ENCODE measurements at places on chromosomes 2 and 18.
A peak's percentile ranks its signal among the peaks of the same experiment; 100 is the strongest.

- DNase-seq: no peak
Measured at GRCh38 chr2:110735366-110735765, 3.0 kb downstream of the ACOXL start.

GRCh38 chr18:58507880-58508279, 121.0 kb downstream of the ALPK2 start:
- DNase-seq: no peak

- DNase-seq: peak; percentile 71
Measured at GRCh38 chr2:188524519-188525113, 232.9 kb downstream of the GULP1 start.

DNA sequence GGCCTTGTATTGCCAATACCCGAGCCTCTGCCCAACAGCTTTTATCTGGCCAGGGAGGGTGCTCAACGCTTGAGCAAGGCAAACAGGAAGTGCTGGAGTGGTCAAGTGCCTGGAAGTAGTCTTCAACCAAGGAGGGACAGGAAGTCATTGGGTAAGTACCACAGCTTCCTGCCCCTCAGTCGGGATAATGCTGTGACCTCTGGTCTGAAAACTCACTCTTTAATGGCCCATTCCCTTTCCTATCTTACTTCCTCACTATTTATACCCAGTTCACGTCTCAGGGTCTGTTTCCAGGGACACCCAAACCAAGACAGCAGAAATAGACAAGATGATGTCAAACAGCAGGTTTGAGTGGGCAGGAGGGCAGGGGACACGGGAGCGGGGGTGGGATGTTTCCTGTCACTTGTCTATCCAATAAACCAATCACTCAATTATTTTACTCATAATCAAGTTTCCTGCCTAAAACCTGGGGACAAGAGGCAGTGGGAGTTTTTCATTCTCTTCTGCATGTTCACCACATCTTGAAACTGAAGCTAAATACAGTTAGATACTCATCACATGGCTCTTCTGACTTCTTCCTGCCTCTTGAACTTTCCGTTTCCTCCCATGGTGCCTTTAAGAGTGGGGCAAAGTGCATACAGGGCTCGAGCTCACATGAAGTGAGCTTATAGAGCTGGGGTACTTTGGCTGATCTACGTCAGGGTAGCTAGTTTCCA, 68.9 kb upstream of the CAB39 start:
- no peak for DNase-seq

GRCh38 chr2:230862292-230862691, 2.5 kb upstream of the ITM2C start:
- DNase-seq: no peak

- no peak for DNase-seq
Measured at GRCh38 chr2:163764566-163764965, 28.8 kb upstream of the FIGN start.

GRCh38 chr18:62454527-62454926, 68.3 kb upstream of the ZCCHC2 start:
- DNase-seq: no peak

DNA sequence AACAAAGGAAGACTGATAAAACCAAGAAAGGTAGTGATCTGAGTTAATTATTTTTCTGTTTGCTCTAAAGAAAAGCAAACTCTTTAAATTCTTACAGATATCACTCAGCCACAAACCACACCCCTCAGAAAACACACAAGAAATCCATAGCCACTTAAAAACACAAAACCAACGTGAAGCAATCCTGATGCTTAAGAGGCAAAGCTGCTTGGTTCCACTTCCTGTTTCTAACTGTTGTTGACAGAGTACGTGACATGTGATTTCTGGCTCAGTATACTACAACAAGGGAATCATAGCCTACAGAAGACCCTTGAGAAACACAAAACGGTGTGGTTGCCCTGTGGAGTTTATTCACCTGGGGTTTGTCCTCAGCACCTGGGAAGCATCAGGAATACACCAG, 240.9 kb upstream of the APCDD1 start:
- DNase-seq: no peak

GRCh38 chr2:239881031-239881471, 144.1 kb downstream of the NDUFA10 start:
- DNase-seq: no peak

GRCh38 chr2:112181571-112182290, 43.5 kb downstream of the FBLN7 start:
- DNase-seq: no peak
